HT1080 (cell line): ENCODE measurements at places on chromosomes 16 and 17. TPM values are rescaled to one million over a fixed set of nuclear protein-coding genes. Genes with fewer than 3 reads are reported as not detected.

DNA sequence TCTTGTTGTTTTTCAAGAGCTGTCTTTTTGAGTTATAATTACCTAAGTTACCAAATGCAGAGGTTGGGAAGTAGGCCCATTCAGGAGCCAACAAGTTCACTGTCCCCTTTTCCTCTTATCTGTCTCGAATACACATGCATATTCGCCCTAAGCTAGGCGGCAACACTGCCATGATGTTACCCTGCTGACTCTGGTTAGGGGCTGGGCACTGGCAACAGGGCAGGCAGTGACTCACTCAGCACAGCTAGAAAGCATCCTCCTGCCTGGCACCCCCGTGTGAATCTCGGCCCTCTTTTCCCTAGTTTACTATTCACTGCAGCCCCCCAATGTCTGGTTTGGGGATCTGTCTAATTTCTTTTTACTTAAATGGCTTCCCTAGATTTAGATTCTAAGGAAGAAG lies 13.8 kb downstream of the DBF4B start:
- no peak for DNase-seq

DNA sequence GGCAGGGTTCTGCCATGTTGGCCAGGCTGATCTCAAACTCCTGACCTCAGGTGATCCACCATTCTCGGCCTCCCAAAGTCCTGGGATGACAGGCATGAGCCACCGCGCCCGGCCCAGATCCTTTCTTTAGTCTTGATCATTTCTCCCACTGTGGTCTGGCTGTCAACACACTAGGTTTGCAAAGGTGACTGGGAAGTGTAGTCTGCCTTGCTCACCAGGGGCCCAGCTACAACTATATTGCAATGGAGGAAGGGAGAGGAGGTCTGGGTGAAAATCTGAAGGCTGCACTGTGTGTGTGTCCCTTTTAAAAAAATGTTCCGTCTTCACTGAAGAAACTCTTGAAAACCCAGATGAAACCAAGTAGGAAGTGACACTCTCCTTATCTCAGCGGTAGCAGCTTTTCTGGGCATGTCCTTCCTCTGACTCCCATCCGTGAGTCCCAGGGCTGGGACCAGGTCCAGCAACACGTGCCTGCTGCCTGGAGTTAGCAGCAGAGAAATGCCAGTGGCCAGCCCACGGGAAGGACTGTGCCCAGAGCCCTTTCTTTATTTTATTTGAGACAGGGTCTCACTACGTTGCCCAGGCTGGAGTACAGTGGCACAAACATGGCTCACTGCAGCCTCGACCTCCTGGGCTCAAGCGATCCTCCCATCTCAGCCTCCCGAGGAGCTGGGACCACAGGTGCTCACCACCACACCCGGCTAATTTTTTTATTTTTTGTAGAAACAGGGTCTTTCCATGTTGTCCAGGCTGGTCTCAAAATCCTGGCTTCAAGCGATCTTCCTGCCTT lies 17.8 kb upstream of the KIF19 start:
- peak; percentile 18 for DNase-seq

GRCh38 chr17:45144199-45145034 lies 3.9 kb upstream of the HEXIM1 start:
- DNase-seq = no peak

- DNase-seq = no peak
Observed at GRCh38 chr16:58452640-58453039, 47.3 kb upstream of the NDRG4 start.

GRCh38 chr16:57045694-57046381 lies 46.5 kb upstream of the CPNE2 start:
- DNase-seq = no peak

DNA sequence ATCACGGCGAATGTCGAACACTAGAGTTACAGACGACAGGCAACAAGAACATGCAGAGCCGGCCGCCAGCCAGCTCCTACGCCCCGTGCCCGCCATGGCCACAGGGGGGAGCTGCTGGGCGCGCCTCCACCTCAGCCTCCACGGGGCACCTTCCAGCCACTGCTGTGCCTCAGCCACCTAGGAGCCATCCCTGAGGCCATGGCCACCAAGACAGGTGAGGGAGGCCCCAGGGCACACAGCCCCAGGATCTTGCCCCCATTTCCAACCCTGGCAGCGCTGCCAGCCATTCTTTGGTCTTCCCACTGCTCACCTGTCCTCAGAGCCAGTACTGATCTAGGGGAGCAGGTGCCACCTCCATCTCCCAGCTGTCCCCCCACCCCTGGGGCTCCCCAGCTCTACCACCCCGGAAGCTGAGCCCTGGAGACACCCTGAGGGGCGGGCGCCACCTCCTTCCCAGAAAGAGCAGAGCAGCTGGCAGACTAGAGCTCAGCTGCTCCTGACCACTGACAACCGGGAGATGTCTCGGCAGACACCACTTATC lies 11.8 kb downstream of the GNPTG start:
- peak; percentile 36 for DNase-seq

DNA sequence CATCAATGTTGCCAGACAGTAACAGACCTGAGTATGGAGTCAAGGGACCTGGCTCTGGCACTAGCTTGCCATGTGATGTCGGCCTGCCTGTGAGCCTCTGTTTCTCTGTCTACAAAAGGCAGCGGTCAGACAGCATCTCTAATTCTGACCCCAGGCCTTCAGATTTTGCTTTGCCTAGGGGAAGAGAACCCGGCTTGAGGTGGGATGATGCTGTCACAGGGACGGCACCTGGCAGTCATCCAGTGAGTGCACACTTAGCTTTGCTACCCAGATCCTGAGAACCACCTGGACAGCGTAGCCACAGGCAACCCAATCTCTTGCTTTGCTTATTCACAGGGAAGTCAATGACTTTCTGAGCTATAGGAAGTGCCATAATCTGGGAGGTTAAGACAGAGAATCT lies 135.2 kb upstream of the SALL1 start:
- no peak for DNase-seq

GRCh38 chr16:31084584-31085302 lies 4.0 kb downstream of the PRSS53 start:
- DNase-seq = no peak

- DNase-seq = no peak
Observed at GRCh38 chr17:13537167-13537731, 64.5 kb downstream of the HS3ST3A1 start.

- DNase-seq = no peak
Observed at GRCh38 chr16:57151369-57151768, 34.5 kb downstream of the PSME3IP1 start.

DNA sequence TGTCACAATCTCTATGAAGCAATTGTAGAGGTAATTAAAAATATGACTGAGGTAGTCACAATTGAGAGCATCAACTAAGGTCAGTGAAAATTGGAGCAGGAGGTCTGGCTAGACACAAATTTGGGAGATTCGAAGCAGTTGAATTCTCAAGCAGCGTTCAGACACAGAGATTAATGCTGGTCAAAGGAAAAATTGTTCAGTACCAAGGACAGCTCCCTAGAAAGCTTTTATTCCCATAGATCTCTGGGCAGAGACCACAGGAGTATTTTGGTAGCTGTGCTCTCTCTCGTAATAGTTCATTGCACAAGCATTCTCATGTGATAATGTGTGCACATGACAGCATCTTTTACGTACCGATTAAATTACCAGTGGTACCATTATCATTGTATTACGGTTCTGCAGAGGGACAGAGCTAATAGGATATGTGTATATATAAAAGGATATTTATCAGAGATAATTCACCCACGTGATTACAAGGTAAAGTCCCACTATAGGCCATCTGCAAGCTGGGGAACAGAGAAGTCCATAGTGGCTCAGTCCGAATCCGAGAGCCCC lies 387.5 kb upstream of the HSBP1 start:
- DNase-seq = no peak

TAX1BP3 gene
- 245 and 272 TPM in 2 replicates for total RNA-seq

CHP2 gene
- total RNA-seq = not detected in 2 replicates

GAST gene
- total RNA-seq = not detected in 2 replicates

SMIM22 gene
- total RNA-seq = not detected in 2 replicates

PRKCA gene
- 16.2 and 24.1 TPM in 2 replicates for total RNA-seq

CETP gene
- not detected in 2 replicates for total RNA-seq

FAM171A2 gene
- 11.4 and 11.7 TPM in 2 replicates for total RNA-seq
